NCI-H446 treated with DMSO at 0.1 percent for 48 hours (cell line): ENCODE measurements at places on chromosomes 1 and 21.
A peak's percentile ranks its signal among the peaks of the same experiment; 100 is the strongest.

DNA sequence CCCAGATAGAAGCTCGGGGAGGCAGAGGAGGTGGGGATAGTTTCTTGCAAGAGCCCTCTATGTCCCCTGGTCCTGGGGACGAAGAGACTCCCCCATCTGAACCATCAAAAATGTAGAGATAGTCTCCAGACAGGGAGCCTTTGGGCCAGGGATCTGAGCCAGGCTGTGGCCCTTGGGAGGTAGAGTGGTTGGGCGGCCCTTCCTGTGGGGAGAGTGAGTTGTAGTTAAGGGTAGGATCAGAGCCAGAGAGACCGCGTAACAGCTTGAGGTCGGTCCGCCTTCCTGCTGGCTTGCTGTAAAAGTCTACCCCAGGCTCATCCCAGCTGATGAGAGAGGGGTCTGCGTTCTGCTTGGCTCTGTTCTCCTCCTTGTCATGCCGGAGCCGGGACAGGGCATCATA lies 25.3 kb downstream of the PIK3C2B start:
- DNase-seq: no peak

DNA sequence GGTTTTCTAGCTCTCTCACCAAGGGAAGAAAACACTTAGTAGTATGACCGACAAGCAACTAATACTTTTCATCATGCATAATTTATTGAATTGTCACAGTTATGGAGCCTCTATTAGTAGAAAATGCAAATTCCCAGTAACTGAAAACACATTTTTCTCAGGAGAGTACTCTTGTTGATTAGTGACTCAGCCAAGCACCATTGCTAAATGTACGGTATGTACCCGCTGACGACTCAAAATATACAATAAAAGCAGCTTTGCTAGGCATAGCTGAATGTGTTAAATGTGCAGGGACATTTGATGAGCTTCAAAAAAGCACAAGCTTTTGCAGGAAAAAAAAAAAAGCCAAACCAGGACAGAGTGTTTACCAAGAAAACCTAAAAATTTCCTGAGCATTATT lies 63.9 kb downstream of the WDR64 start:
- DNase-seq: no peak

GRCh38 chr21:23543333-23543732 lies 2063.9 kb downstream of the MRPL39 start:
- no peak for DNase-seq

DNA sequence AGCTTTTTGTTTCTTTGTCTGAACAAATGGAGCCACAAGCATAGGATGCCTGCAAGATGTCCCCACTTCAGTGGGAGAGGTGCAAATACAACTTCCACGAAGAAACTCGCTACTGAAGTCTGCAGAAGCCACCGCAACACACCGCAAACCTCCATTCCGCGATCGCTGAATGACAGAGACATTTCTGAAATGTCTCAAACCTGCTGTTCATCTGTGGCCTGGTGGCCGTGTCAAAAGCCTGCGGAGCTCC lies 1.0 kb downstream of the TP53BP2 start:
- DNase-seq: no peak

DNA sequence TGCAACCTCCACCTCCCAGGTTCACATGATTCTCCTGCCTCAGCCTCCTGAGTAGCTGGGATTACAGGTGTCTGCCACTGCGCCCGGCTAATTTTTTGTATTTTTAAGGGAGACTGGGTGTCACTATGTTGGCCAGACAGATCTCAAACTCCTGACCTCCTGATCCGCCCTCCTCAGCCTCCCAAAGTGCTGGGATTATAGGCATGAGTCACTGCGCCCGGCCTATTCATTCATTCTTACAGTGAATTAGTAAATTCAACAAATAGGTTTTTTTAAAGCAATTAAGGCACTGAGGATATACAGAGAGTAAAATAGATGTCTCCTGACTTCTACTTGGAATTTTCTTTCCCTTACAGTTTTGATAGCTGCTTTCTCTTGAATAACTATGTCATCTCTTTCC lies 43.5 kb downstream of the CDC42 start:
- DNase-seq: no peak

GRCh38 chr1:176205332-176205914 lies 1.7 kb downstream of the COP1 start:
- DNase-seq: no peak

- no peak for DNase-seq
Observed at GRCh38 chr1:178143730-178144690, 50.1 kb downstream of the RASAL2 start.

GRCh38 chr1:41474490-41475271 lies 9.8 kb downstream of the EDN2 start:
- peak; percentile 99 for DNase-seq

GRCh38 chr1:160610569-160611242 lies 31.4 kb upstream of the CD84 start:
- no peak for DNase-seq

- DNase-seq: no peak
Observed at GRCh38 chr1:29708796-29709703, 472.7 kb downstream of the PTPRU start.

- DNase-seq: no peak
Observed at GRCh38 chr1:62989497-62989896, 205.6 kb downstream of the ATG4C start.

- DNase-seq: no peak
Observed at GRCh38 chr1:227066999-227067398, 126.9 kb downstream of the COQ8A start.

- no peak for DNase-seq
Observed at GRCh38 chr1:181661569-181661968, 178.3 kb downstream of the CACNA1E start.

GRCh38 chr1:233547726-233548125 lies 66.2 kb upstream of the KCNK1 start:
- DNase-seq: no peak

- DNase-seq: no peak
Observed at GRCh38 chr1:40132383-40133311, 28.5 kb upstream of the RLF start.

- no peak for DNase-seq
Observed at GRCh38 chr1:207612762-207613161, 32.2 kb upstream of the CR1L start.

DNA sequence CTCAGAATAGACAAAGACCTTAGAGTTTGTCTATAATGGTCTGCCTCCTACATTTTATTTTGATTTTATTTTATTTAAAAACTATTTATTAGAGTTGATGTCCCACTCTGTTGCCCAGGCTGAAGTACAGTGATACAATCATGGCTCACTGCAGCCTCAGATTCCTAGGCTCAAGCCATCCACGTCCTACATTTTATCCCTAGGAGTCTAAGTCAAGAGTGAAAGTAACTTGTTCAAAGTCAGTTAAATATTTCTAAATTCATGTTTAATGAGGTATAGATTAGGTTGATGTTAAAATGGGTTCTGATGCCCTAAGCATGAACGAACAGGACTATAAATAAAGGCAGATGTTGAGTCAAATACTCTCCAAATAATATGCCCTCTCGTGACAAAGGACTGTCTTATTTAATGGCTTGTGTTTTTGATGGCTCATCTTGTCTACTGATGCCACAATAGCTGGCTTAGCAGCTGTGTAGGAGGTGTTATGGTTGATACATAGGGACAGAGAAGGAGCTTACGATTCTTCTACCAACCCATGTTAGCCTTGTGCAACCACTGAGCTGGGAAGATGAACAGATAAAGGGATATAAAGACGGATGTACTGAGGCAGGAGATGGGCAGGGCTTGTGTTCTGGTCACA lies 66.0 kb upstream of the CR1L start:
- DNase-seq: no peak

DNA sequence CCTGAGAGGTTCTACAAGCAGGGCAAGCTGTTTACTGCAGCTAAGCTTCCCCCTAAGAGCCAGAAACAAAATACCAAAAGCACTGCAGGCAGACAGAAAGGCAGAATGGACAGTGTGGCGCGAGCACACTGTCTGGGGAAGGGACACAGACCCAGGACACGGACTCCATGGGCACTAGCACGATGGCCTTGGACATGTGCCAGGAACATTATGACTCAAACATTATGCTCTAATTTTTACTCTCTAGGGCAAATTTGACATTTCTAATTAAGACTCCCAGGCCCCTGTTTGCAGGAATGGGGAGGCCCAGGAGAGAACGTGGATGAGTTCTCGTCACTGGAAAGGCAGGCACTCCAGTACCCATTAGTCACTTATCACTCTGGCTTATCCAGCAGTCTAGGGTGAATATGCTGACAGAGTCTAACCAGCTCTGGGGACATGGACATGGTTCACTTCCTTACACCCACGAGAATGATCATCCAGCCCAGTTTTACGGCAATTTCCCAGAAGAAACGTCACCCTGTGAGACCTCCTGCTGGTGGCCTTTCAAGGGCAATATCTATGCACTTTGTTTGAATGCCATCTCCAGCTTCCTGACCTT lies 45.1 kb downstream of the CAPN8 start:
- DNase-seq: no peak

DNA sequence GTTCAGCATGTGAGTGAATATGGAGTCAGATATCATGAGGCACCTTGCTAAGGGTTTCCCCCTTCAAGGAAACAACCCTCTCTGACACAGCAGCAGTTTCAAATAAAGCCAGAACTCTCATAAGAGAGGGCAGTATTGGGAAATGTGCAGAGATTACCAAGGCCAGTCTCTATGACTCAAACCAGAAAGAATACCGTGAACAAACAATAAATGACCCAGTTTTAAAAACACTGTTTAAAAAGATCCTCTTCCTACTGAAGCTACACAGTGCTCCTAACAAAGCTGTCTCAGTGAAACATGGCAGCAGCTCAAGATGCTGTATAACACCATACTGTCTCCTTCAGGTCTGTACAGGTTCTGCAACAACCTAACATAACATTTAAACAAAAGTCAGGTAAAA lies 102.6 kb downstream of the KIAA0319L start:
- DNase-seq: no peak

GRCh38 chr1:40855513-40855912 lies 6.7 kb downstream of the CITED4 start:
- DNase-seq: no peak

GRCh38 chr1:89466307-89466930 lies 58.2 kb upstream of the LRRC8B start:
- DNase-seq: no peak

GRCh38 chr1:202016022-202016810 lies 5.8 kb downstream of the ELF3 start:
- no peak for DNase-seq

DNA sequence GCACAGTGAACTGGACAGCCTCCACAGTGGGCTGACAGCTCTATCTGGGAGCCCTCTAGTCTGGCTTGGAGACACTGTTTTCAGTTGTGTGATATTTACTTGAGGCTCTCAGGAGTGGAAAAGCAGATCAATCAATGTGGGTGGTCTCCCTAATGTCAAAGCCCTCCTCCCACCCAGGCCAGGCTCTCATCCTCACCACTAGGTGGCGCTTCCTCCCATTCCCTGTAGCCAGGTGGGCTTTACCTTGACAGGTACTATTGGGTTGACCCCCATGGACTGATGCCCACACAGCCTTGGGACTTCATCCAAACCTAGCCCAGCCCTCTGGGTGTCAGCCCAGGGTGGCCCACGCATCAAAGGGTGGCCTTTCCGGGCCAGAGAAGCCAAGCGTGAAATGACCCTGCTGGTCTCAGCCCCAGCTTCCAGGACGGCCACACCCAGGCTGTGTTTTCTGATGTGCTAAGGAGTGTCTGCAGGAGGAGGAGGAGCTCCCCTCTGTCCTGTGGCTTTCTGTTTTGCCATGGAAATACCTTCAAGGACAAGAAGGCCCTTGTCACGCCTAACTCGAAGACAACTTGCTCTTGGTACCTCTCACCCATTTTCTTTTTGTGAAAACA lies 54.0 kb downstream of the CLIC6 start:
- DNase-seq: no peak

DNA sequence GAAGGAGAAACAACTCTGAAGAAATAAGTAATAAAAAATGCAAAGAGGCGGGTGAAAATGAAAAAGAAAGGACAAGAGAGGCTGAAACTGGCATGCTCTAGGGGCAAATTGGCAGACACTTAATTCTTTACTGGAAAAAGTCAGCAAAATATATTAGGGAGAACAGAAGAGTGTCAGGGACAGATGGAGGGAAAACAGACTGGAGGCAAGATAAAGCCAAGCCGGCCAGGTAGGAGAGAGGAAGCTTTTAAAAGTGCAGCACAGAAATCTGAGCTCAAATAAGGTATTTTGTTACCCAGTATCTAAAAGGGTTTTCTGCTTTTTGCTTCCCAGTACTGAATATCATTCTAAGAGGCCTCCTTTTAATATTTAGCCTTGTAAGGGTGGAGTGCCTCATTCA lies 339.3 kb downstream of the PAPPA2 start:
- DNase-seq: peak; percentile 71

DNA sequence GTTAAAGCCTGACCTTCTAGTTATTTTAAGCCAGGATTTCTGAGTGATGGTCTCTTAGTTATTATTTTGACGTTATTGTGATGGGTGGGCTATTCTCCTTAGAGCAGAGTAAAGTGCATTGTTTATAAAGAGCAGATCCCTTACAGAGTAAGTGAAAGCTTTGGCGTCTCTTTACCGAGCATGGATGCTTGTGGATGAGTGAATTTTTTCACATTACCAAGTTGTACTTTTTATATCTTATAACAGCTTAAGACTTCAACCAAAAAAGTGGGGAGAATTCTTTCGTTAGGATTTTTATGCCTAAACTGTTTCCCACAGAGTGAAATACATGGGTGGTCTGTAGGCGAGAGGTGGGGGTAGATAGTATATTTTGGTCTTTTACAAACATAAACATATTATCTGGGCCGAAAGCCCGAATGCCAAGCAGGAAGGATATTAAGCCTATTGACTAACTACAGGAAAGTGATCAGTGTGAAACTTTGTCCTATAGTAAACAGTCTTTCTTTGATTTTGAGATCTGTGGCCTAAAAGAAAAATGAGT lies 279.1 kb upstream of the C1orf105 start:
- DNase-seq: no peak

GRCh38 chr1:168617974-168618750 lies 41.8 kb downstream of the XCL1 start:
- DNase-seq: no peak

DNA sequence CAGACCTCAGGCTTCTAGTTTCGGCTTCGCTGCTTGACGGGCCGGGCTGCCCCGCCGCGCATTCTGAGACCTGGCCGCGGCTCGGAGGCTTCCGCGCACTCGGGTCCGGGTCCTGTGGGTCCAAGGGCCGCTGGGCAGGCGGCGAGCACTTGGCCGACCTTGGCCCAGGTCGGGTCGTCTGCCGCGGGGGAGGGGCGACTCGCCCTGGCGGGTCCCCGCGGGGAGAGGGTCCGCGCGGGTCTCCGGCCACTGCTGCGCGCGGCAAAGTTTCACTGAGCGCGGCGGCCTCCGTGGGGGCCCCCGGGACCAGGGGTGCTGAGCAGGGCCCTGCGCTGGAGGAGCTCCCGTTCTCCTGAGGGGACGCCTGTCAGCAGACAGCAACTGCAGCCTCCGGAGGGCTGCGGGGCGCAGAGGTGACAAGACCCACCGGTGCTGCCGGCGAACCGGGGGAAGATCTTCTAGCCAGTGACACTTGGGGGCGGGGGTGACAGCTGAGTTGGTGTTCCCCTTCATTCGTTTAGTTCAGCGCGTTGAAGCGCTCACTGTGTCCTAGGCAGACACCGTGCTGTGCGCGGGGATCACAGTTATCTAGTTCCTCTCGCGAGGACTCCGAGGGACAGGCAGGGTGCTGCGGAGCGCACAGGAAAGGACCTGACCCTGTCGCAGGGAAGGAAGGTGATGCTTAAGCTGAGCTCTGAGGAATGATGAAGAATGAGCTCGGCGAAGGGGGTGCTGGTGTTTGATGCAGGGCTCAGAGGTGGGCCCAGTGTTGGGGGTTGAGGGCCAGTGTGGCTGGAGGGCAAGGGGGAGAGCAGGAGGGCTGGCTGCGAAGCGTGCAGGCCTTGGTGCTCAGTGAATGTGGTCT lies 725 bp downstream of the MTFR1L start:
- DNase-seq: peak; percentile 31

GRCh38 chr1:208598021-208598420 lies 353.8 kb upstream of the PLXNA2 start:
- DNase-seq: no peak
